ENCODE measurements at places on chromosomes 3 and 15.

GRCh38 chr3:35746492-35746891, 107.2 kb downstream of the ARPP21 start:
- DNase-seq = no peak

DNA sequence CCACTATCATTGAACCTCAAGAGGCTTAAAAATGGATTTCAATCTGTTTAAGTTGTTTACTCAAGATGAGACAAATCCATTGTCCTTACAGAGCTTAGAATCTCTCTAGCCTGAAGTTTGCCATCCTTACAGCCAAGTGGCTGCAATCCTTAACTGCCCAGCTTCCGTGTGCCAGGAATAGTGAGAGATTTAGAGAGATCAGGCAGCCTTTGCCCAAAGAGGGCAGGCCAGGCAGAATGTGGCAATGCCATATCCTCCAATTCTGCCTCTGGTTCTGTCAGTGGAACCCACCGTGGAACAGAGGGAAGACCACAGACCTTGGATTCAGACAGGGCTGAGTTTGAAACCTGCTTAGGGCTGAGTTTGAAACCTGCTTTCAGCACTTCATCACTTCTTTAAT, 374.3 kb downstream of the VPS13C start:
- no peak for DNase-seq

GRCh38 chr3:32282578-32283154, 44.2 kb downstream of the CMTM8 start:
- no peak for DNase-seq

- DNase-seq = no peak
These were observed 2.6 kb downstream of the SPATA12 start for GRCh38 chr3:57063032-57063431.

GRCh38 chr3:152754303-152754702, 80.6 kb upstream of the P2RY1 start:
- no peak for DNase-seq

DNA sequence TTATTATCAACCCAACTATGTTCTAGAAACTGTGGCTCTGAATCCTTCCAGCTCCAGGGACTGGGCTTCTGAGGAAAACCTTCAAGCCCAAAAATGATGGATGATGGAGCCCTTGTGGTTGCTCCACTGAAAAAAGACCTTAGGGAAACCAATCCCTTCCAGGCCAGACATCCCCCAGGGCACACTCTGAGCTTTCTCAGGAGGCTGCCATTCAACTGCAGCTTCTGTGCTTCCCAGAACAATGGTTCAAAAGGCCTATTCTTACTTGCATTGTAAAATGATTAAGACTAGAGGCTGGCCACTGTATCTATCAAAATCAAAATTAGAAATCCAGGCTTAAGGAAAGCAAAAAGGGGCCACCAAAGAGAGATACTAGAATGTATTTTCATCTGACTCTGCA, 27.3 kb downstream of the EID1 start:
- no peak for DNase-seq

DNA sequence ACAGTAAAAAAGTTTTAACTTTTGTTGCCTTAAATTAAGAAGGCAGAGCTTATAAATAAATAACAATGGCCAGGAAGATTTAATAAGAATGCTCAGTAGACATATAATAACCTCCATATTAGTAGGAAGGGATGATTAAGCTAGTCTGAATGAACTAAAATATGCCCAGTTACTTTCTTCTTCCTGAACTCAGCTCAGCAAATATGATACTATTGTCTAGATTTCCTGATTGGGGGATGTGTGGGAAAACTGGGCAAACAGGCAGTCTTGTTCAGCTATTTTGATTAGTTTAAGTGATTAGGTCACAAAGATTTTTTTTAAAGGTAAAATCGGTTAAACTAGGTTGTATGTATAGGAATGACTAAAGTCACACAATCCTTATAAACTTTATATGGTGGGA, 167.2 kb upstream of the SLC2A2 start:
- DNase-seq = no peak

DNA sequence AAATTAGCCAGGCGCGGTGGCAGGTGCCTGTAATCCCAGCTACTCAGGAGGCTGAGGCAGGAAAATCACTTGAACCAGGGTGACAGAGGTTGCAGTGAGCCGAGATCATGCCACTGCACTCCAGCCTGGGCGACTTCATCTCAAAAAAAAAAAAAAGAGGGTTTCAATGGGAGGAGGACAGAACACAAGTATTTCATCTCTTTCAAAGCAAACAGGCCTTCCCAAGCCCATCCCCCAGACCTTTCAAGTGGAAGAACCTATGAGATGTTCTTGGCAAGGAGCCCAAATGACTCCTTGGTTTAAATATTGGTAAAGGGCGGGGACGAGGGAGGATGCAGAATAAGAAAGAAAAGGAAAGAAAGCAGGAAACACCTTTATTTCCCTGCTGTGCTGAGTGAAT, 62.2 kb upstream of the MCF2L2 start:
- no peak for DNase-seq

DNA sequence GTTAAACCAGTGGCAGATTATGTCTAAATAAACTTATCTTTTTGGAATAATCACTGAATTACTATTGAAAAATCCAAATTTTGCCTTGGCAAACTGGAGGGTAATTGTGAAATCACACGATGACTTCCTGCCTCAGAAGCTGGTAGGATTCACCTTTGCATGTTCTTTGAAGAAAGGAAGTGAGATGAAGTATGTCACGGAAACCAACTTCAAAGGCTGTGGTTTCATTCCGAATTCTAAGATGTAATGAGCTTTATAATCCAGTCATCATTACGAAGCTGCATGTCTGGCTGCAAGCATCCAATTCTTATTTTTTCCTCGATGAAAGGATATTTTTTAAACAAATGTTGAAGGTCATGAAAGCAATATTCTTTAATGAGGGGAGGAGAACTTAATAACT, 15.0 kb upstream of the ZBED2 start:
- DNase-seq = no peak

GRCh38 chr3:187209491-187209890, 12.2 kb downstream of the RTP1 start:
- DNase-seq = no peak

- no peak for DNase-seq
These were observed 37.2 kb downstream of the B3GNT5 start for GRCh38 chr3:183290216-183290615.

DNA sequence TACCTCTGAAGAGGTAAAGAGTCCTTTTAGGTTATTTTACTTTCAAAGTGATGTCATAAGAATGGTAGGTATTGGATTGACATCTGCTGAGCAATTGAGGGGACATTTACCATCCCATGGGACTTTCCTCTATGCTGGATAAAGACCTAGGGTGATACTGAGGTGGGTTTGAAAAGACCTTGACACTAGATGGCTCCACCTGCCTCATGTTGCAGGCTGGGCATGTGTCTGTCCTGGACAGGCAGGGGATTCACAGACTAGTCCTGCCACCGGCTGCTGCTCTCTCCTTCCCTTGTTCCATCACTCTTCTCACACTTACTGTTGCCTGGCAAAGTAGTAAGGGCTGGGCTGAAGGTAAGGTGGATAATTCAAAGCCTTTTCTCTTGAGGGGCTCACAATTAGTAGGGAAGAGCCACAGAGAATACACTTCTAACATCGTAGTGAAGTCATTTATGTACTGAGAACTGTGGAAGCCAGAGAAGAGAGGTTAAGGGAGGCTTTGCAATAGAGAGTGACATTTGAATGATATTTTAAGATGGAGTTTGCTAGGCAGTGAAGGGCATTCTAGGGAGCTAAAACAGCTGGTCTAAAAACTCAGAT, 27.7 kb downstream of the TRAK1 start:
- no peak for DNase-seq

DNA sequence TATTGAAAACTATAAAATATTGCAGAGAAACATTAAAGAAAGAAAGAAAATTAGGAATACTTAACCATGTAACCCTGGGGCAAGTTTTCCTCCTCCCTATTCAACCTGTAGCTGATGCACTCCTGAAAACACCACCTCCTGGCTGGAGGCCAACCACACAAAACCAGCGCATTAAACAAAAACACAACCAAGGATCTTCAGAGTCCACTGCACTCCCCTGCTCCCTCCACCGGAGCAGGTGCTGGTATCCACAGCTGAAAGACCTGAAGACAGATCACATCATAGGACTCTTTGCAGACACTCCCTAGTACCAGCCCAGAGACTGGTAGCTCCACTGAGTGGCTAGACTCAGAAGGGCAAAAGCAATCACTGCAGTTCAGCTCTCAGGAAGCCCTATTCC, 13.6 kb upstream of the ADAMTS17 start:
- DNase-seq = no peak

DNA sequence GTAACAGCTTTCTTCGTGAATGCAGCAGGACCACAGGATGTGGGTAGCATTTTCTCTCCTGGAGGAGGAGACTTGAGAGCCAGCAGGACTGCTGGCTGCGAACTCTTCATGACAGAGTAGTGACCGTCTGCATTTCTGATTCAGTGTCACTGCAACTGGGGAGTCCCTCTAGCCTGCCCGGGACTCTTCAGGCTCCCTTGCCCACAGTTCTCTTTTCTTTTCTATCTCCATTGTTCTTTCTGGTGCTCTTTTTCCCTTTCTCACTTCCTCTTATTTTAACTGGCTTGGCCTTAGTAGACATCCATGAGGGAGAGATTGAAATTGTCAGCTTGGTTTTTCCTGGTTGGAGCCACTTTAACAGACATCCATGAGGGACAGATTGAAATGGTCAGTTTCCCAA, 49.9 kb upstream of the P2RY1 start:
- DNase-seq = peak; percentile 9

DNA sequence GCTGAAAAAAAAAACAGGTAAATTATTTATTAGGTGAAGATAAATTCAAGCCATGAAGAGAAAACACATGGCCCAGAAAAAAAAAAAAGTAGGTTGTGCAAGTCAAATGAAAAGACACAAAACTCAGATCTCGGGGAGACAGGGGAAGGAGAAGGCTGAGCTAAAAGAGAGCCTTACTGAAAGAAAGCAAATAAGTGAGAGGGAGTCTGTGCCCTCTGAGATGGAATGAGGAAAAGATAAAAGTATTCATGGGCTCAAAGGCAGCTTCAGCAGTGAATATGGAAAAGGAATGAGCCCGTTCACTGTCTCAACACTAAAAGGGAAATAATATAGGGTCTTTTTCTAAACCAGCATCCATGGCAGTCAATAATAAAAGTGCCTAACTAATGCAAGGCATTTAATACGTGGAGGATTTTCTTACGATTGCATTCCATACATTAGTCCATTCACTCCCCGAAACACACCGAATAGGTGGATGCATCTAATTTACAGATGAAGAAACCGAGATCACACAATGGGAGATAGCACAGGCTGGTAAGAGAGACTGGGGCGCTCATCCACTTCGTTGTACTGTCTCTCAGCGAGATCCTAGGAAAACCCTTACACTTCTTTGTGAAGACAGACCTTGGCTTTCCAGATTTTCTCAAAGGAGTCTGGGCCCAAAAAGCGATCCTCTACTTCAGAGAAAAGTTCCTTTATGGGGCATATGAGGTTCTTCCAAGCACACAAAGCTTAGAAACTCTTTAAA, 1.1 kb downstream of the TFDP2 start:
- DNase-seq = no peak

DNA sequence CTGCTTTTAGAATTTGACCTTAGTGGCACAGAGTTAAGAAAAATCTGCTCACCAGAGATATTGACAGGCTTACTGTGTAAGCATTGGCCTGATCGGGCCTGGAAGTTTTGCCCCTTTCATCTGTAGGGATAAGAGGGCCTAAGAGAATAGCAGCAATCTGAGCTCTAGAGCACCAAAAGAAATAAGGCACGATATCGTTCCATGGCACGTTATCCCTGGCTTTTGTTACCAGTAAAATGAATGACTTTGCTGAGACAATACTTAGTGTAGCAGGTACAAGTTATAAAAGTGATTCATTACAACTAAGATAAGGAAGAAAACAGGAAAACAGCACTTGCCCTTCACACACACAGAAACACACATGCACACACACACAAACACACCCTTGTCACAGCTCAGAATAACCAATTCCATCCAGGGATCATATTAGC, 5.0 kb downstream of the THBS1 start:
- DNase-seq = no peak

DNA sequence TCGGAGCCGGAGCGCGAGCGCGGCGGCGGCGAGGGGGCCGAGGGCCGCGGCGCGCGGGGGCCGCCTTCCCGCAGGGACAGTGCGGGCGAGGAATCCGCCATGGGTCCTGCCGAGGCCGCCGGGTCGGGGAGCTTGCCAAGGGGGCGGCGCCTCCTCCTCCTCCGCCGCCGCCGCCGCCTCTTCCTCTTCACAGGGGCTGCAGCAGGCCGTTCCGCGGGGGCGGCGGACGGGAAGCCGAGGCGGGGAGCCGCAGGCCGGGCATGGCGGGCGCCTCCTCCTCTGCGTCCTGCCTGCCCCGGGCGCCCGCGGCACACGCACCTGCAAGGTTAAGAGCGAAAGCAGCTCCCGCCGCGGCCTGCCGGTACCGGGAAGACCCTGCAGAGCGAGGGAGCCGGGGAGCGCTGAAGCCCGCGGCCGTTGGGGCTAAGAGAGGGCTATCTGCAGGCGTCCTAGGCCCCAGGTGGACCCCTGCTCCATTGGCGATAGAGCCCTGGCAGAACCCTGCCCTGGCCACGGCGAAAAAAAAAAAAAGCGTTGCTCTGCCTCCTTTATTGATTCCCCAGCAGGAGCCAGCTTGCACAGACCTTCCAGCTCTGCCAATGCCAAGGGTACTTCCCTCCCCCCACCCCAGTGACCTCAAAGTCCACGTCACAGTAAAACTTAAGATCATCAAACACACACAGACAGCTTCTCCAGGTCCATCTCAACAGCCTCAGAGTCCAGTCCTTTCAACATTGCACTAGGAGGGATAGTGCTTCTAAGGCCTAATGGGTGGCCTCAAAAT, at the start of gene LYSMD2:
Gene LYSMD2 (minus strand): TSS at position 134 of the 784 bp plus-strand sequence. CDS start 33 bp downstream, at position 101.
- DNase-seq = peak; percentile 59

DNA sequence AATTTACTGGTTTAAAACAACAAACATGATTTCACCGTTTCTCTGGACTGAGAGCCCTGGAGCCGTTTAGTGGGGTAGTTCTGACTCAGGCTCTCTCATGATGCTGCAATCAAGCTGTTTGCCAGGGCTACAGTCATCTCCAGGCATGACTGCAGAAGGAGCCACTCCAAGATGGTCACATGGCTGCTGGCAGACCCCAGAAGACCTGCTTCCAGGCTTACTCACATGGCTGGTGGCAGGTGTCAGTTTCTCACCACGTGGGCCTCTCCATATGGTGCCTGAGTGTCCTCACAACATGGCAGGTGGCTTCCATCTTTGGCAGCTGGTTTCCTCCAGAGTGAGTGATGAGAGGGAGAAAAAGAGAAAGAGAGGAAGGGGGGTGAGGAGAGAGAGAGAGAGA, 378.3 kb upstream of the RGMA start:
- DNase-seq = no peak
